ENCODE measurements at places on chromosomes 16 and 17.

DNA sequence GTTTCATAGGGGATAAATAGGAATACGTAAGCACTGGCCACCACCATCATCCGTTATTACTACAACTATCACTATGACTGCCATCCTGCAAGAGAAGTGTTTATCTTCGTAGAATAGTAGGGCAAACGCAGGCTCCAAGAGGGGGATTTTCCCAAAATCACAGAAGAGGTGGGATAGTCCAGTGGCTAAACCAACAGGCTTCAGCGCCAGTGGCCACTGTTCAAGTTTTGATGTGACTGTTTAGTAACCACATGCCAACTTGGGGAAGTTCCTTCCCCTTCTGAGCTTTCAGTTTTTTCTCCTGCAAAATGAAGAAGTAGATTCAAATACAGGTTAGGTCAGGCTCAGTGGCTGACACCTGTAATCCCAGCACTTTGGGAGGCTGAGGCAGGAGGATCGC is 60.7 kb upstream of the GRIN2A start:
- DNase-seq = no peak

- DNase-seq = no peak
Observed at GRCh38 chr16:5551909-5552308, 454.3 kb upstream of the EEF2KMT start.

DNA sequence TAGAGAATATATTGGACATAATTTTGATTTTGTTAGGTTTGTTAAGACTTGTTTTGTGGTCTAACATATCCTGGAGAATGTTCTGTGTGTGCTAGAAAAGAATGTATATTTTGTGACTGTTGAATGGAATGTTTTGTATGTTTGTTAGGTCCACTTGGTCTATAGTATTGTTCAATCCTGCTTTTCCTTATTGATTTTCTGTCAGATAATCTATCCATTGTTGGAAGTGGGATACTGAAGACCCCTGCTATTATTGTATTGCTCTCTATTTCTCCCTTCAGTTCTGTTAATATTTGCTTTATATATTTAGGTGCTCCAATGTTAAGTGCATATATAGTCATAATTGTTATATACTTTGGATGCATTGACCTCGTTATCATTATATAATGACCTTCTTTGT is 33.0 kb upstream of the NKD1 start:
- no peak for DNase-seq

DNA sequence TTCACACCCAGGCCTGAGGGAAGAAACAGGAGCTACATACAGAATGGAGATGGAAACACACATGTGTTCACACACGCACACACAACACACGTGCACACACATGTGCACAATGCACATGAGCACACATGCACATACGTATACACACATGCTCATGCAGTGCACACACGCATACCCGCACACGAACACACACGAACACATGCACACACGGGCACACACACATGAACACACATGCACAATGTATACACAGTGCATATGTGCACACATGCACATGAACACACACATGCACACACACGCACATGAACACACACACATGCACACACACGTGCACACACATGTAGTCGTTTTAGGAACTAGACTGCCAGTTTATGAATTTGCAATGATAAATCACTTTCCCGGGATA is 49.3 kb upstream of the CDR2 start:
- DNase-seq = no peak

- DNase-seq = no peak
Observed at GRCh38 chr17:7974638-7975131, 27.7 kb upstream of the GUCY2D start.

DNA sequence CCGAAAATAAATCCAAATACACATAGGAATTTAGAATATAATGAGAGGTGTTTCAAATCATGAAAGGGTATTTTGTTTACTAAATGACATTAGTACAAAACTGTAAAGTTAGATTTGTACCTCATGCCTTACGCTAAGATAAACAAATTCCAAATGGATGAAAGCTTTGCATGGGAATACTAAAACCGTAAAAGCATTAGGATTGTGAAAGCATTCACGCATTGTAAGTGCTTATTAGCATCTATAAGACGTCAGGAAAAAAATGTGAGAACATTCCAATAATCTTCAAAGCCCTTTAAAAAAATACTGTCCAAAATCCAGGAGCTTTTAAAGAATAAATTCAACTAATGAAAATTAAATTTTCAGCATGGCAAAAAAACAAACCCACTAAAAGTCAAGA is 24.8 kb upstream of the ALOX15 start:
- no peak for DNase-seq

GRCh38 chr16:1919327-1919998 is 1.2 kb upstream of the HS3ST6 start:
- no peak for DNase-seq

DNA sequence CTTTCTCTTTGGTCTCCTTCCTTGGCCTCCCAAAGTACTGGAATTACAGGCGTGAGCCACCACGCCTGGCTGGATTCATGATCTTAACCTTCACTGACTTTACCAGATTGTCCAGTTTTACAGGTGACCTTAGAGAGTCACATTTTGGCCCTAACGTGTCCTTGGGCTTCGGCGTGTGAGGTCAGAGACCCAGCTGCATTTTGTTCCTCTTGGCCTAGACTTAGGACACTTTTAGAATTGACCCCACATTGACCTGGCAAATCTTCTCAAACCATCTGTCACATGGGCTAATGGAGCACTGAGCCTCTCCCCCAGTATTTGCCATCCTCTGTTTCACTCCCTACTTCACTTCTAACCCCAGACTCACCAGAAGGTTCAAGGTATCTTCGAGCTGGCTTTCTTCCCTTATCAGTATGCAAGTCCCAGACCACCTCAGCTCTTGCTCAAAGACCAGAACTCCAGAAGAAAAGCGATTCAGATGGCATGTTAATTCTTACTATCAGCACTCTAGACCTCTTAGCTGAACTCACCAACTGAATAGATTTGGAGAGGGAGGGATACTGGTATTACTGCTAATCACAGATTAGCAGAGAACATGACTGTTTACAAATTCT is 1.7 kb upstream of the CYTH1 start:
- DNase-seq = no peak

DNA sequence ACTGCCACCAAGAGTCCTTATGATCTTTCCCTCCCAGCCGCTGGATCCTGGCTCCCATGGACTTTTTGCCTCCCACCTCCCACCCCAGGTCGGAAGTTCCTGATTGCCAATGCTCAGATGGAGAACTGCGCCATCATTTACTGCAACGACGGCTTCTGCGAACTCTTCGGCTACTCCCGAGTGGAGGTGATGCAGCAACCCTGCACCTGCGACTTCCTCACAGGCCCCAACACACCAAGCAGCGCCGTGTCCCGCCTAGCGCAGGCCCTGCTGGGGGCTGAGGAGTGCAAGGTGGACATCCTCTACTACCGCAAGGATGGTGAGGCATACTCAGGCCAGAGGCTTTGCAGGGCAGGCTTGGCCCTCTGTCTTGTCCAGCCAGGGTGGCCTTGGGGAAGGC is 893 bp downstream of the KCNH6 start:
- DNase-seq = no peak

GRCh38 chr16:53098526-53099317 is 43.9 kb downstream of the CHD9 start:
- peak; percentile 76 for DNase-seq

GRCh38 chr17:38896346-38896954 is 26.6 kb downstream of the LASP1 start:
- DNase-seq = no peak

DNA sequence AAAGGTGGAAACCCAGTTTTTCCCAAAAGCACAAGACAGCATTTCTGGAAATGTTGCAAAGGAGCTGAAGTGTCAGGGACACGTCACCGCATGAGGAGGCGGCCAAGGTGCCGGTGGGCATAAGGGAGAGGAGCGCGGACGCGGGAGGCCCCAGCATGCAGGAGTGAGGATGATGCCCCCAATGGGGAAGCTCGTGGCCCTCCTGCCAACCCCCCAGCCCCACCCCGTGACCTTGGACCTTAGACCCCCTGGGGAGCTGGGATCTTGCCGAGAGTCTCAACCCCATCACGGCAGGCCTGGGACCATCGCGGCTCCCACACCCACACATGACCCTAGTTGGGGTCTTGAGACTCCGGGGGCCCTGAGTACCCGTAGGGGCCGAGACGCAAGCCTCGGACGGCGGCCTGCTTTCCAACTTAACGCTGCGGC is 119.4 kb upstream of the METRNL start:
- DNase-seq = no peak

GRCh38 chr17:34203018-34203638 is 52.0 kb upstream of the CCL2 start:
- no peak for DNase-seq

DNA sequence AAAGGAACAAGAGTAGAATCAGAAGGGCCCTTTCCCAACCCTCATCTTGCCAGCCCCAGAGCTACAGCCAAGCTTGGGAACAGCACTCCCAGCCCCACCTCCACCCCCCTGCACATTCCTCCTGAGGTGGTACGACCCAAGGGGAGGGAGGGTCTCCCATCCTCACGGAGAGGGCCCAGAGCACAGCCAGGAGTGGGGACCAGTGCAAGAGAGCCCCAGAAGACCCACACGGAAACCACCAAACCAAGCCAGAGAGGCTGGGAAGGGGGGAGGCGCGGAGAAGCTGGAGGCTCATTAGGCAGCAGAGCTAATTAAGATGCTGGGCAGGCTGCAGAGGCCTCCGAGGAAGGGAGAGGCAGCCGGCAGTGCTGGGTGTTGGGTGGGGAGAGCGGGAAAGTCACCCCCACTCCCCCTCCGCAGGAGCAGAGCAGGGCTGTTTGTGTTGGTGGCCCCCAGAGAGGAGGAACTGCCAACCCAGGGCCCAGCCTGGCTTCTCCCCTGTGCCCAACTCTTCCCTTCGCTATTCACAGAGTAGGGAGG is 2.4 kb downstream of the CACNB1 start:
- DNase-seq = no peak

- DNase-seq = no peak
Observed at GRCh38 chr16:63385714-63386432, 1349.6 kb upstream of the CDH8 start.

DNA sequence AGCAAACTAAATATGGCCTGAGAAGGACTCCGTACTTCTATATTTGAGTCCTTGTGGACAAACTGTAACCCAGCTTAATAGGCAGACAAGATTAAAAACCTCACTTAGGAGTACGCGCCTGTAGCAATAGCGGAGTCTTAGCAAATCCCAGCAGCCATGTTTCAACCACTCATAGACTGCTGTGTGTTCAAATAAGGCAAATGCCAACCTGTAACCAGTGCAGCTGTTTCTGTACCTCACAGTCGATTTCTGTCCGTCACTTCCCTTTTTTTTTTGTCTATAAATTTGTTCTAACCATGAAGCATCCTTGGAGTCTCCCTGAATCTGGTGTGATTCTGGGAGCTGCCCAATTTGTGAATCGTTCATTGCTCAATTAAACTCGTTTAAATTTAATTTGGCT is 30.2 kb downstream of the TANC2 start:
- no peak for DNase-seq

- no peak for DNase-seq
Observed at GRCh38 chr16:81544261-81544660, 99.7 kb downstream of the CMIP start.

All from urothelium cell line (cell line).